ENCODE measurements at places on chromosomes 13 and 19.
A peak's percentile ranks its signal among the peaks of the same experiment; 100 is the strongest.

GRCh38 chr19:45090034-45090433 is 2.9 kb upstream of the PPP1R37 start:
- no peak for DNase-seq

GRCh38 chr13:71546881-71547280 is 320.1 kb downstream of the DACH1 start:
- no peak for DNase-seq

DNA sequence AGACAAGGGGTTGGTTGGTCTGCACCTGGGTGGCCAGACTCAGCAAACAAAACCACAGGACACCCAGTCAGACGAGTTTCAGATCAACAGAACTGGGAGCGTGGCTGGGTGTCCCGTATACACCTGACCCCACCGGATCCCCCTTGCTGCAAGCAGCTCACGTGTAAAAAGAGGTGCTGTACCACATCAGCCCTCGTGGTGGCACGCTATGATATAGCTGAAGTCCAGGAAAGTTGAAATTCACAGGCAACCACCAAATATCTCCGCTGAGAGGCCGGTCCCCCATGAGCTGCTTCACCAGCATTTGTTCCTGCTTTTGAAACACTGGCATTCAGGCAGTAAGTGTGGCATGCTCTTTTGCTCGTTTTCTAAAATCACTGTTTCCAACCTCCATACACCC is 92.3 kb downstream of the TUBA3C start:
- DNase-seq = no peak

DNA sequence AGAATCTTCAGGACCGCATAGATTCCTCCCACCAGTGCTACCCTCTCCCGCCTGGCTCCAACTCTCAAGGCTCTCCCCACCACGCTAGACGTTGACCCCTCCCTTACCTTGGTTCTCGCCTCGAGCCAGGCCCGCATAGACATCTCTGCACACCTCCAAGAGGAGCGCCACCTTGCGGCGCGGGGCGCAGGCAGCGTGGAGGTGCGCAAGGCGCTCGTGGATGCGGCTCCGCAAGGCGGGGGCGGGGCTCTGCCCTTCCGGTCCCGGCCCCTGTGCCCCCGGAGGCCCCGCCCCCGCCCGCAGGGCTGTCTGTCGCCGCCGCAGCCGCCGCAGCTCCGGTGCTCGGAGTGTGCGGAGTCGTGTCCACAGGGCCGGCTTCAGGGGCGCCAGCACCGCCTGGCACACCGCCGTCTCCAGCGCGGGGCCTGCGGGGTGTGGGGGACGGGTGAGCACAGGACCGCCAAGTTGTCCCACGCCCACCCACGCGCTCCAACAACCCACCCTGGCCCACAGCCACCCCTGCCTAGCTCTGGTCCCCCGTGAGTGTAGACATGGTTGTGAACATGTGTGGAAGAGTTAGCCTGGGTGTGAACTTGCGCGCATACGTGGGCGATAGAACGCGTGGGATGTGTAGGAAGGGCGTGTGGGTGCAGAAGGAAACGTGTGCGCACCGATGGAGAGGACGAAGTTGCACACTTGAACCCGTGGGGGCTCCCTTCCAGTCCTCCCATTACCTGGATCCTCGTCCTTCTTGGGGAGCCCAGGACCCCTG is 8.1 kb downstream of the RINL start:
- DNase-seq = no peak

DNA sequence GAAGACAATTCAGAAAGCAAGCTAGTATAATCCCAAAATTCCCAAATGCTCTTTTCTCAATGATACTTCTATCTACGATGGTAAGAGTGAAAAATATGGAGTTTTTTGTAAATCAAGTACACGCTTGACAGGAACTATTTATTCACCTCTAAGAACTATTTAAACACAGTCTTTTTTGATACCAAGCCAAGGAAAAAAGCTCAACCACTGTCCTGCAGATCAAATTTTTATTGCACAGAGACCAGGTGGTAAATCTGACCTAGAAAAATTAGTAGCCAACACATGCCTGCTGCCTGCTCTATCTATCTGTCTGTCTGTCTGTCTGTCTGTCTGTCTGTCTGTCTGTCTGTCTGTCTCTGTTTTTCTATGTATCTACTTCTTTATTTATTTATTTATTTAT is 292.2 kb downstream of the MZT1 start:
- no peak for DNase-seq

- no peak for DNase-seq
Observed at GRCh38 chr13:25286308-25286968, 850 bp downstream of the MTMR6 start.

DNA sequence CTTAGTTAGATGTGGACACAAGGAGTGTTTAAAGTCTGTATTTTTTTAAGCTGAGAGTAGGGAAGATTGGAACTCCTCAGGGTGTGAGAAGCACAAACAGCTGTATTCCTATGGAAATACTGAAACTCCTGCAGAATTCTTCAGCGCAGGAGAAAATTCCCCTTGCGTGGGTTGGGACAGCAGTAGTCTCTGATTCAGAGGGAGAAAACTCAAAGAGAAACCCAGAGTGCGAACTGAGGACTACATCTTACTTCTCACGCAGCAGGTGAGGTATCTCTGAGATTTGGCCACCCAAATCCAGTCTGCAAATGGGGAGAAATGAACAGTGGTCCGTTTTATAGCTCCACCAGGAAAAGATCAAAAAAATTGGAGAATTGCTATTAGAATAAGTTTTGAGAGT is 60.9 kb downstream of the FRY start:
- no peak for DNase-seq

GRCh38 chr13:21894091-21894490 is 223.2 kb downstream of the FGF9 start:
- DNase-seq = peak; percentile 86

- DNase-seq = no peak
Observed at GRCh38 chr13:25679159-25679558, 307.4 kb downstream of the ATP8A2 start.

- no peak for DNase-seq
Observed at GRCh38 chr13:99435998-99436397, 65.3 kb upstream of the TM9SF2 start.

- no peak for DNase-seq
Observed at GRCh38 chr13:35554972-35555623, 78.6 kb upstream of the MAB21L1 start.

DNA sequence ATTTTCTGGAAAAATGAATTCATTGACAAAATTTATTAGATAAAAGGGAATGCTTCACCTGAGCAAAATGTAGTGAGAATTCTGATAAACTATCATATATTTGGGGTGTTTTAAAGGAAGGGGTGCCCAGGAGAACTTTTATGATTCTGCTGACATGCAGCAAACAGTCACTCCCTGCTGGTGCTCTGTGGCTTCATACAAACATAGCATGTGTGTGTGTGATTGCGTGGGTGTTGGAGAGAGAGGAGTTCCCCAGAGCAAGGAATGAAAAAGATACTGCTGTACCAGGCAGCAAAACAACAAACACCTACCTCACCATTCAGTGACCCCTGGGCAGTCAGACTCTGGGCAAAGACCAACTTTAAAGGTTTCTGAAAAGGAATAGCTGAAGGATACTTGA is 546.7 kb downstream of the RFC3 start:
- DNase-seq = no peak

DNA sequence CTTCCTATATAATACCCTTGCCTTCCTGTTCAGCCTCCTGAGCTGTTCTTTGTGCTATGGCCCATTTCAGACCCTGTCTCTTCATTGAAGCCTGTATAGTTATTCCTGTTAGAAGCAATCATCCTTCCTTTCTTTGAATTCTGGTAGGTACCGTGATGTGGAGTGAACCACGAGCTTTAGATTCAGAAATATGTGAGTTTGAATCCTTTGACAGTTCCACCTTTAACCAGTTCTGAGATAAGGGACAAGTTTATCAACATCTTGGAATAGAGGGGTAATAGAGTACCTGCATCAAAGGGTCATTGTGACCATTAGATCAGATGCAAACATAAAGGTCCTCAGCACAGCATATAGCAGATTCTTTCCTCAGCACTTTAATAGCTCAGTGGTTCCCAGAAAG is 12.3 kb upstream of the CXCL17 start:
- DNase-seq = no peak

- DNase-seq = no peak
Observed at GRCh38 chr13:51036418-51036817, 74.7 kb downstream of the C13orf42 start.

GRCh38 chr19:6108721-6109633 is 1.3 kb downstream of the RFX2 start:
- peak; percentile 28 for DNase-seq
